Activated CD4-positive, alpha-beta T cell treated with anti-CD3 and anti-CD28 coated beads, Interleukin-2, amount 10 ng/mL, durations not matched to agents 7 days and 5 days (primary cell): ENCODE measurements at places on chromosomes 5 and 9.

DNA sequence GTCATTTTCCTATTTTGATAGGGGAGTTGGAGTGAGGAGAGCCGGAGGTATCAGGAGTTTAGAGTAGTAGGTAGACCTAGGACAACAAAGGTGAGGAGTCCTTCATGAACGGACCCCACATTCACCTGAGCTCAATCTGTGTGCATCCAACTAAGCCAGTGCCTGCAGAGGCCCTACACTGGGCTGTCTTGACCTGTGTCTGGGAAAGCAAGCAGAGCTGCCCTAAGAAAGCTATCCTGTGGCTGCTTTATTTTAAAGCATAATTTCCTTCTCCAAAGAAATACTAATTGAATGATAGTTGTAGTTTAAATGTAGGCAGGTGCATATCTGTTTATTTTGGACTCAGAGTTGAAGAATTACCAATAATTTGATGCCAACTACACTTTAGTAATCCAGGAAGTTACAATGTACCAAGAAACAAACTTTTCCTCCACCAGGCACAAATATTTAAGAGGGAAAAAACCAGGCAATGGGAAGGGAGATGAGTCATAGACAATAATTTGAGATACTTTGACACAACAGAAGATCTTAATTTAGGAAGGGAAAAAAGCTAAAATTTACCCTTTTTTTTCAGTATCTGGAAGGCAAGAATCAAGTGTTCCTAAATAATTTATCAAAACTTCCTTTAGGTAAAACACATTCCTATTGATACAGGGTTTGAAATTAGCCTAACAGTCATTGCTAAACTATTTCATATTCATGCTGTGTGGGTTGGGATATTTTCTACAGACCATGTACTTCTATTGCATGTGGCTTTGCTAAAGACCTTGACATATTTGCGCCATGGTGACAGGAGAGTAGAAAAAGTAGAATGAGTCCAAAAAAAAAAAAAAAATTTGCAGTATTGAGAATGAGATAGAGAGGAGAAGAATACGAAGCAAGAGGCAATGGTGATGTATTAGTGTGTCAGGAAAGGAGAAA is 376.6 kb upstream of the TUSC1 start:
- no peak for DNase-seq
- H3K36me3 ChIP-seq, result no peaks in the 10 kb centered on the region
- H3K27ac ChIP-seq, result no peak overlapping the region
- H3K27me3 ChIP-seq, result no peaks in the 10 kb centered on the region
- H3K4me3 ChIP-seq, result no peak overlapping the region

DNA sequence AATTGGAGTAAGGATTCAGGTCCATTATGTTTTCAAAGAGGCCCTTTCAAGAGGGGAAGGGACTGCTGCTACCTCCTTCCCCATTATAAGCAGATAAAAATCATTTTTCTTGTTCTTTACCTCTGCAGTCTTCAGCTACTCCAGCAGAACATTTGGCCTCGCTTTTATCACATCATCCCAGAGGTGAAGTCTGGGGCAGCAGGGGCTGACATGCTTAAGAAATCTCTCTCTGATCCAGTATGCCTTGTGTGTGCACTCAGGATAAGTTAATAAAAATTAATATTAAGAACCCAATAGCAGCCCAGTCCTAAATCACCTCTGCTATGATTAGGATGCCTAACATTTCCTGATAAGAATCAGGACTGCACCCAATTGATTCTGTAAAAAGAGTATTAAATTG is 306.9 kb upstream of the NREP start:
- no peak overlapping the region for H3K27ac ChIP-seq
- H3K4me3 ChIP-seq, result no peak overlapping the region
- no peaks in the 10 kb centered on the region for H3K36me3 ChIP-seq
- H3K27me3 ChIP-seq, result peaks cover 3% of the 10 kb centered on the region
- no peaks in the 10 kb centered on the region for H3K4me1 ChIP-seq
- DNase-seq, result no peak

GRCh38 chr9:78745331-78745730 is 448.4 kb downstream of the PSAT1 start:
- H3K4me3 ChIP-seq, result no peak overlapping the region
- H3K36me3 ChIP-seq, result no peaks in the 10 kb centered on the region
- H3K27ac ChIP-seq, result no peak overlapping the region
- no peaks in the 10 kb centered on the region for H3K4me1 ChIP-seq

- no peak overlapping the region for H3K27ac ChIP-seq
- H3K27me3 ChIP-seq, result no peaks in the 10 kb centered on the region
- no peak overlapping the region for H3K4me3 ChIP-seq
- H3K36me3 ChIP-seq, result no peaks in the 10 kb centered on the region
Measured at GRCh38 chr5:45098483-45098882, 289.7 kb downstream of the MRPS30 start.
